Thyroid gland (tissue), 4 donors: ENCODE measurements at places on chromosomes 2 and 18. TPM values are rescaled to one million over a fixed set of nuclear protein-coding genes. Genes with fewer than 3 reads are reported as not detected.

DNA sequence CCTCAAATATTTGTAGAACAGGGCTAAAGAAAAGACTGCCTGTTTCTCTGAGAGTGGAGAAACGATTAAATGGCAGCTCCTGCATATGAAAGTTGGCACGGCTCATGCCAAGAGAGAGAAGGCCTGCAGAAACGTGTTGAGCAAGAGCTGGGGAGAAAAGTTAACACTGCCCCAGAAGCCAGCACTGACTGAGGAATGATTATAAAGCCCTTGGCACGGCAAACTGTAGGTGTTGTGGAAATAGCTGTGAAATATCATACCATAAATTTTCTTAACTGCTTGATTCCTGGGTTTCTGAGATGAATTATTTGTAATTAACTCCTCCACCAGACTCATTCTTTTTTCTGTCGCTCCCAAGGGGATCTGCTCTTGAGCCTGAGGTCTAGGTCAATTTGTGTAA, 4.3 kb downstream of the FRZB start:
- no peak for DNase-seq
- H3K36me3 ChIP-seq = no peaks in the 10 kb centered on the region
- H3K4me1 ChIP-seq = peaks cover 11% of the 10 kb centered on the region
- no peak overlapping the region for H3K27ac ChIP-seq
- H3K4me3 ChIP-seq = no peak overlapping the region

GRCh38 chr2:18479947-18480369, 80.5 kb downstream of the RDH14 start:
- no peaks in the 10 kb centered on the region for H3K27me3 ChIP-seq
- no peaks in the 10 kb centered on the region for H3K4me1 ChIP-seq
- H3K27ac ChIP-seq = no peak overlapping the region
- H3K4me3 ChIP-seq = no peak overlapping the region

- H3K27ac ChIP-seq = no peak overlapping the region
- DNase-seq = no peak
- no peak overlapping the region for H3K4me3 ChIP-seq
- no peaks in the 10 kb centered on the region for H3K27me3 ChIP-seq
Observed at GRCh38 chr18:32287249-32287648, 97.4 kb downstream of the MEP1B start.

GRCh38 chr2:74424139-74424992, 2.8 kb downstream of the WDR54 start:
- no peaks in the 10 kb centered on the region for H3K27me3 ChIP-seq
- peaks cover 9% of the 10 kb centered on the region for H3K4me1 ChIP-seq
- H3K27ac ChIP-seq = no peak overlapping the region
- H3K36me3 ChIP-seq = peaks cover 17% of the 10 kb centered on the region
- no peak overlapping the region for H3K4me3 ChIP-seq
- DNase-seq = no peak

- no peak overlapping the region for H3K27ac ChIP-seq
- no peak for DNase-seq
- H3K36me3 ChIP-seq = no peaks in the 10 kb centered on the region
- no peaks in the 10 kb centered on the region for H3K27me3 ChIP-seq
Observed at GRCh38 chr2:45533771-45534170, 77.3 kb downstream of the SRBD1 start.

The ST3GAL5 gene
- total RNA-seq = 139 TPM

DNA sequence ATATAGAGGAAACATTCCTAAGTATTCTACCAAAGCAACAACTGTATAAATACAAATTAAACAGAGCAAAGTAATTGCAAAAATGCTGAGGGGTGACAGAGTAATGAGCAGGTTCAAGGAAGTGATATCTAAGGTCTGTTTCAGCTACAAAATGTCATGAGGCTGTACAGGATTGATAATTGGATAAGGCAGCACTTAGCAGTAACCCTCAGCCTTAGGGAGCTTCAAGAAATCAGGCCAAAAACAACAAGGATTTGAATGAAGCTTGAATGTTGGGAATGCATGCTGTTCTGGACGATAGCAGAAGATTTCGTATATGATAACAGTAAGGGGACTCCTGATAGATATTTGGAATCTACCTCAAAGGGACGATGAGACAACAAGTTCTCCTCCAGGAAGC, 142.0 kb upstream of the MMADHC start:
- H3K27me3 ChIP-seq = no peaks in the 10 kb centered on the region
- no peaks in the 10 kb centered on the region for H3K36me3 ChIP-seq
- no peak overlapping the region for H3K4me3 ChIP-seq
- no peak for DNase-seq
